ENCODE measurements at places on chromosomes 5 and 9.

DNA sequence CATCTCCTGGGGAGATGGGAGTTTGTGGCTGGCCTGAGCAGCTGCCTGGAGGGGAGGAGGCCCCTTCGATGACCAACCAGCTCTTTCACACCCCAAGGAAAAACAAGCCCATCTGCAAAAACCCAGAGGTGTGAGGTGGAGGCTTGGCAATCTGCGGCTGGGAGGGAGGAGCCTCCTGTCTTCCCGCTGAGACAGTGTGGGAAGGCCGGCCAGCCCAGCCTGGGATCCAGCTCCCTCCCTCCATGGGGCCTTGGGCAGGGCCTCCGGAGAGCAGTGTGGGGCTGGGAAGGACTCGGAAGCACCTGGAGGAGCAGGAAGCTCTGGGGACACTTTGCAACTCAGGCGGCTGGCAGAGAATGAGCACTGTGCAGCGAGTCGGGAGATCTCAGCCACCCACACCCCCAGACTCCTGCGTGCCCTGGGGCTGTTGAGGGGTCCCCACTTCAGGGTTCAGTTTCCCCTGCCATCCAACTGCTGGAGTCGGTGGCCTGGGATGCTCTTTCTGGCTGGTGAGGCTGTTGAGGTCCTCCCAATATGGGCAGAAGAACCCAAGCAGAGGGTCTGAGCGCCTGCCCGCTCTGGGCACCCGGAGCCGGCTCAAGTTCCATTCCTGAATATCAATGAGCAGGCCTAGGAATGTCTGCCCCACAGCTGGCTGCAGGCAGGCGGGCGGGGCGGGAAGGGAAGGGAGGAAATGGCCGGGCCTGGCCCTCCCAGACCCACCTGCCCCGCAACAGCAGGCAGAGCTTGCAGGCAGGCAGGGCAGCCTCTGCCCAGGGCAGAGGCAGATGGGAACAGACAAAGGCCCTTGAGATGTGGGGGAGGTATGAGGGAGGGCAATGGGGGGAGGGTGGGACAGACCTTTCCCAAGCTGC lies 101.1 kb downstream of the FGF18 start:
- no peak for DNase-seq

DNA sequence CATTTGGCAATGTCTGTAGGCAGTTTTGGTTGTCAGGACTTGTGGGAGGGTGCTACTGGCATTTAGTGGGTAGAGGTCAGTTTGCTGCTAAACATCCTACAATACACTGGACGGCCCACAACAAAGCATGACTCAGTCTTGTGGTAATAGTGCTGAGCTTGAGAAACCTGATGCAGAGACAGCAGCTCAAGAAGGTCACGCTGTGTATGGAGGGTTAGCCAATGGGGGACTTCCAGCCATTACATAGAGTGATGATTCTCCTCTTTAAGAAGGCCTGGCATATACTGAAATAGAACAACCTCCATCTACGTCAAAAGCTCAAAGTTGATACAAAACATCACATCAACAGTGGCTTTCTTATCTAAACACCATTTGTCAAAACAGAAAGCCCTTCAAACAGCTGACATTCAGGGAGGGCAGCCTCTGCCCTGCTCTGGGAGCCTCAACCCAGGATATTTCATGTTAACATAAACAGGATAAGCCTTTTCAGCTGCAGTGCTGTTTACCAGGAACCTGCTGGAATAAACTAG lies 143.0 kb downstream of the GPBP1 start:
- no peak for DNase-seq

GRCh38 chr5:111691914-111692313 lies 65.1 kb downstream of the NREP start:
- DNase-seq: no peak

GRCh38 chr5:166493612-166494011 lies 1797.8 kb upstream of the WWC1 start:
- DNase-seq: no peak

GRCh38 chr9:118281772-118282171 lies 577.6 kb downstream of the TLR4 start:
- DNase-seq: no peak

DNA sequence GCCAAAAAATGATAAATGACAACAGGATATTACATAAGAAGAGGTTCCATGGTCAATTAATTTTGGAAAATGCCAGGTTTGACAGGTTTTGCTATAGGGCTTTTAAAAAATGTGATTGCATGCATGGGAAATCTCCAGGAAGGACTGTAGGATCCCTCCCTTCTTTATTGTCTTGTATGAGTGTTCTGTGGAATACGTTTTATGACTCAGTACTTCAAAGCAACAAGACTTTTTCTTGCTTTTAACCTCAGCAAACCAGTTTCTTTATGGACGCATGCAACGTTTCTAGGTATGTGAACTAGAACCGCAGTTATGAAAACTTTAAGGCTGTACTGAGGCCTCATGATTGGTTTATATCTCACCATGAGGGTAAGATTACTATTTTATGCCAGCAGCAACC lies 76.6 kb upstream of the NTRK2 start:
- no peak for DNase-seq

DNA sequence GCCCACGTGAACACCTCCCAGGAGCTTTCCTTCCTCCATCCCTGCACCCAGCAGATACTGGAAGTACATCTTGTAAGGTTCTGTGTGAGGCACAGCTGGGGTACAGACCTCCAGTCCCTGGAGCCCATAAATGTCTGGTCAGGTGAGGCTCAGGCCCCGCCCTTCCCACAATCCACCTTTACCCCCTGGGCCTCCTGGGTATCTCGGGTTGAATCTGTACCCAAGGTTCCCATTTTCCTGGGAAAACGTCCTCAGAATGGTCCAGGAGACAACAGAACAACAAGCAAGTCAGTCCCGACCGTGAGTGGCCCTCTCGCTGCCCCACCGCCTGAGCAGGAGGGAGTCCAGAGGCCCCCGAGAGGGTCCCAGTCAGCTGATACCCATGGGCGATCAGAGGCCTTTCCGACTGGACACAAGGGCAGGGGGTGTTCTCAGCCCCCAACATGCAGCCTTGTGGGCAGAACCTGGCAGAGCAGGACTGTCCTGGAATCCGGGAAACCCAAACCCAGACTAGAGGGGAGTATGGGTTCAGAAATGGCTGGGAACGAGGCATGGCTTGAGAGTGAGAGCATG lies 4.3 kb downstream of the SPATA31E1 start:
- no peak for DNase-seq

- no peak for DNase-seq
These were observed 482.1 kb upstream of the ZNF608 start for GRCh38 chr5:125228363-125229070.

DNA sequence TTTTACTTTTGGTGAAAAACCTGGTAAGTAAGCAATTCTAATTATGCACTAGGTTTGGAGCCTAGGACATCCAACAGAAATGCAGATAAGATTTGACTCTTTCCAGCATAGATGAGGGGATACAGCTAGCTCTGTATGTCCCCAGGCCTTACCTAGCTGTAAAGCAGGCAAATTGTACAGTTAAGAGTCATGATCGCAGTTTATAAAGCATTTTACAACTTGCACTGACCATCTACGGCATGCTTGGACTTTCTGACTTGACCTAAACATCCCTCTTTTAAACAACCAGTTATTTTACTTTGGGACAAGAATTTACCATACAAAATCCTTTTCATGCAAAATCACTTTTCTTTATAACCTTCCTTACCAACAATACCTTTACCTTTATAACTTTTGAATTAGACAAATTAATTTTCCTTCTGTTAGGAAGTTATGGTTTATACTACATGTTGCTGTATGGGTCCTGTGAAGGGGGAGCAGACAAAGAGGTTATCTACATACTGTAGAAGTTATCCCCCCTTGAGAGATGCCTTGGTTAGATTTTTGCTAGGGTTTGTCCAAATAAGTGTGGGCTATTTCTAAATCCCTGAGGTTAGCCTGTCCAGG lies 36.8 kb downstream of the FGD3 start:
- DNase-seq: no peak

- no peak for DNase-seq
These were observed 266.8 kb downstream of the ARHGEF28 start for GRCh38 chr5:73892806-73893205.

GRCh38 chr9:73805111-73805510 lies 653.4 kb downstream of the ANXA1 start:
- no peak for DNase-seq

DNA sequence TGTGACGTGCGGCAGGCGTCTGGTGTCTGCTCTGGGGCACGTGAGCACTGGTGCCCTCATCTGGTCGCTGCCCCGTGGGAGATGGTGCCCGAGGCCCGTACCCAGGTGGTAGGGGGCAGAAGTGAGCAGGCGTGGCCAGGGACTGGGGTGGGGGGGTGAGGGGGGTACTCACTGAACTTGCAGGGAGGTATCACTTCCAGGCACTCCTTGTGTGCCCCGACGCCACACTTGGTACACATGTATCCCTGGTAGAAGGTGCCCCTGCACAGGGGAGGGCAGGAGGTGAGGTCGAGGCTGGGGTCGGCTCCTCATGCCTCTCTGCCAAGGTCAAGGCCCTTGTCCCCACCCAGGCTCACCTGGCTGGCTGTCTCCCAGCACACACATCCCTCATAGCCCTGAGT lies 45.2 kb upstream of the SARDH start:
- no peak for DNase-seq

DNA sequence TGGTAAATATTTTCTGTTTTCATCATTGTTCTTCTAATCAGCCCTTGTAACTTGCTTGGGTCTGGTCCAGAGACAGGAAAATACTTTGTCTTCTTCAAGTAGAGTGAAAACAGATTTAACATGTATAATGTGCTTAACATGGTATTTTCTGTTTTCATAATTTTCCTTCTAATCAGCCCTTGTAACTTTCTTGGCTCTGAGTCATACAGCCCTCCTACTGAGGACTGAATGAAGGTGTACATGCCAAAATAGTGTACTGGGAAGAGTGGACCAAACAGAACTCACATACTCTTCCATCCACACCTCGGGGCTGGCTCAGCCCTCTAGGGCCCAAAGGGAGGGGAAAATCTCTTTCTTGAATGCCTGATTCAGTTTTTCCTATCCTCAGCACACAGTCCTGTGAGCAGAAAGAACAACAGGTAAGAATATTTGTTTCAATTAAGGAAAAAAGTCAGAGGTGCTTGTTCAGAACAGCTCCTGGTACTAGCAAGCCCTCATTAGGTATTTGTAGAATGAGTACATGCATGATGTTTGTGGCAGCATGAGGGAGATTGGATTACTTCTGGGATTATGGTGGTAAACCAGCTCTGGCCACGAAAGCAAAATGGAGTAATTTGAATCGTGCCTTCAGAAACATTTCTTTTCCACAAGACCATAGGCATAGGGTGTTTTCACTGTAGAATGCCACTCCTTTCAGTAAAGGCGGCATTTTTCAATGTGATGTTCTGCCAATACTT lies 24.2 kb upstream of the MACIR start:
- DNase-seq: no peak

GRCh38 chr9:100100146-100100667 lies 1.2 kb downstream of the INVS start:
- no peak for DNase-seq

GRCh38 chr9:138021251-138022056 lies 143.9 kb downstream of the CACNA1B start:
- no peak for DNase-seq

DNA sequence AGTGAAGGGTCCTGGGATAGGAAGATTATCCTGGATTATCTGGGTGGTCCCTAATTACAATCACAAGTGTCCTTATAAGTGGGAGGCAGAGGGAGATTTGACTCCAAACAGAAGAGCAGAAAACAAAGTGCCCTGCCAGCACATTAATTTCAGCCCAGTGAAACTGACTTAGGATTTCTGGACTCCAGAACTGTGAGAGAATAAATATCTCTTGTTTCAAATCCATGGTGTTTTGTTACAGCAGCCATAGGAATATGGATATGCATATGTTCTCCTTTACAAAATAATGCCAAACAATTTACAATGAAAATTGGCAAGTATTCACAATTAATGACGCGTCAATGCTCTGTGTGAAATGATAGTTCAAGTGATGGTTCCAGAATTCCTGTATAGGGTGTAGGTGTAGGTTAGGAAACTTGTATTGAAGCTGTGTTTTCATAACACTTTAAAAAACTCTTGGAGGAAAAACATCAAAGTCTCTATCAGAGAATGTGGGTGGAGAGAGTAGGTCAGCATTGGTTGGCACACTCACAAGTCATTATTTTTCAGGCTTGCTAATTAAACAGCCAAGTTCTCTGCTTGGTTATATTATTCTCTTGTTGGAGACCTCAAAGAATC lies 19.9 kb upstream of the PLPP1 start:
- DNase-seq: no peak

DNA sequence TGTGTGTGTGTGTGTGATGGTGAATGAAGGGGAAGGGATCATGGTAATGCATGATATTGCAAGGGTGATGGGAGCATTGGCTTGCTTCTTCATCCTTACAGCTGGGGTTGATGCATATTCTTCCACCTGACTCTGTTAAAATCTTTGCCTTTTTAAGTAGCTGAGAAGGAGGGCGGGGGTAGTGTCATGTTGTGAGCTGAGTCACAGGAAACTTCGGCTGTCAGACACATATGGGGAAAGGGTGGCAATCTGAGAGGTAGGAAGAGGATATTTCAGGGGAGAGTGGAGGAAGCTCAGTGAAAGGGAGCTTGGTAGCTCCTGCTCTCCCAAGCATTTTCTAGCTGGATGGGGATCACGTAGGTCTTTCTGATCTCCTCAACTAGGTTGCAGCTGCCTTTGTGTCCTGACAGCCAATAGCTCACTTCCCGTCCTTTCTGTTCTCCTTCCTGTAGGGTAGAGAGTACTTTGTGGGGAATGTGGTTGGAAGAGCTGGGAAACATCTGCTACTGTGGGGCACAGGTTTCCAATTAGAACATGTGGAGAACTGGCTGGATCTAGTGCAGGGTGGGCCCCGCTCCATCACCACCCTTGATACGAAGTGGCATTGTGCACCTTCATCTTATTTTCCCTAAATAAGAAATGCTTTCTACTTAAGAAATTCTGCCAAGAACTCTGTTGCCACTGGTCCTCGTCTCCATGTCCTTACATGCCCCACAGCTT lies 18.1 kb upstream of the CLK4 start:
- no peak for DNase-seq

DNA sequence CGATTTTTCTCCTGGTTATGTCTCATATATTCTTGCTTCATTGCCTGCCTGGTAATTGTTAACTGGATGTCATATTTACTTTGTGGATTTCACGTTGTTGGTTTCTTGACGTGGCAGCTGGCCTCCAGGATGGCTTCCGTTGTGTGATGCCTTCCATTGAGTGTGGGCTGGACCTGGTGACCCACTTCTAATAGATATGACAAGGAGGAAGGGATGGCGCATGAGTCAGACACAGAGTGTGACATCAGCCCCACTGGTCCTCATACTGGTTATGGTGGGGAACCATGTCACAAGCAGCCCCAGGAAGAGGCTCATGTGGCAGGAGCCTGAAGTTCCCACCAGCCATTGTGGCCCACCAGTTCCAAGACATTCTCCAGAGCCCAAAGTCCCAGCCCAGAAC lies 6.4 kb upstream of the PAEP start:
- DNase-seq: no peak
